Right ventricle myocardium superior (tissue), 1 donor: ENCODE measurements at places on chromosomes 1 and 21.

DNA sequence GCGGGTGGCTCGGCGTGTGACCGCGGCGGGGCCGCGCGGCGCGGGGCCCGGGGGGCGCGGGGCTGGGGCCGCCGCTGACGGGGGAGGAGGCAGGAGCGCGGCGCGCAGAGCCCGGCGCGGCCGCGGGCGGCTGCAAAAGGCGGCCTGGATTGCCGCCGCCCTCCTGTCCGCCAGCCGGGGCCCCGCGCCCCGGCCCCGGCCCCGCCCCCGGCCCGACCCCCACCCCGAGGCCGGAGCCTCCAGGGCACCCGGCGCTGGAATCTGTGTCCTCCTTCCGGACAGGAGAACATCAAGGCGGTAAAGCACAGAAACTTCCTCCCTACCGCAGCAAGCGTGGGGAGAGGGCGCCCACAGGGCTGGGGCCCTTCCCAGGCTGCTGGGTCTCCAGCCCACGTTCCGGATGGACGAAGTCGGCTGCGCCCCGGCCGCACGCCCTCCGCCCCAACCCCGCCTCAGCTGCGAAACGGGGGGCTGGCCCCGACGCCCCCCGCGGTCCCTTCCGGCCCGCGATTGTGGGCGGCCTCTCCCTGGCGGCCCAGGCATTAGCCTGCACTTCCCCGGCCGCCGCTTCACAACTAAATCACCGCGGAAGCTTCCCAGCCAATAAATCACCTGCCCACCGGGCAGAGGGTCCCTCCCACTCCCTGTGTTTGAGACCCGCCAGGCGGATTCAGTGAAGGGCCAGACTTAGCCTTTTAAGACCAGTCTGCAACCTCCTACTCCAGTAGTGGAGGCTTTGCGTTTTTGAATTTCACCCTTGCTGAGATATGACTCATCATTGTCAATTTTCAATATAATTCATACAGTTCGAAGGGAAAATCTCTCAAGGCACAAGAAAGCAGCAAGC is 106.0 kb downstream of the SLC45A1 start:
- DNase-seq, result peak; percentile 71

- no peak for DNase-seq
Observed at GRCh38 chr1:3293563-3294080, 160.8 kb upstream of the ARHGEF16 start.

- no peak for DNase-seq
Observed at GRCh38 chr1:59142311-59143132, 154.4 kb upstream of the FGGY start.

- DNase-seq, result no peak
Observed at GRCh38 chr1:25993197-25993951, 4.5 kb downstream of the PAFAH2 start.

- no peak for DNase-seq
Observed at GRCh38 chr1:166489670-166490436, 323.1 kb upstream of the FAM78B start.

DNA sequence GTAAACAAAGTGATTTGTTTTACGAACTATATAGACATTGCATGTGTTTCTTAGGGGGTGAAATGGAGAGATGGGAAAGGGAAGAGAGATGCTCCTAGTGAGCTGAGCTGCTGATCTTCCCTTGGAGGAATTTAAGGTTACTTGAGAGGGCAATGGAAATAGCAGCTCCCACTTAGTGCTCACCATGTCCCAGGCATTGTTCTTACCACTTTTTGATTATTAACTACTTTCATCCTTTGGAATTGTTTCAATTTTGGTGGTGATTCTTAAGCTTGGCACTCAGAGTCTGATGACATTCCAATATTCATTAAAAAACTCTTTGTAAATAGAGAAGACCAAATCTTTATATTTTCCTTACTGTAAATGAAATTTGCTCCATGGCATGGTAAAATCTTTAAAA is 124.9 kb downstream of the ITSN1 start:
- DNase-seq, result no peak

- no peak for DNase-seq
Observed at GRCh38 chr1:234745844-234746797, 136.1 kb upstream of the IRF2BP2 start.

DNA sequence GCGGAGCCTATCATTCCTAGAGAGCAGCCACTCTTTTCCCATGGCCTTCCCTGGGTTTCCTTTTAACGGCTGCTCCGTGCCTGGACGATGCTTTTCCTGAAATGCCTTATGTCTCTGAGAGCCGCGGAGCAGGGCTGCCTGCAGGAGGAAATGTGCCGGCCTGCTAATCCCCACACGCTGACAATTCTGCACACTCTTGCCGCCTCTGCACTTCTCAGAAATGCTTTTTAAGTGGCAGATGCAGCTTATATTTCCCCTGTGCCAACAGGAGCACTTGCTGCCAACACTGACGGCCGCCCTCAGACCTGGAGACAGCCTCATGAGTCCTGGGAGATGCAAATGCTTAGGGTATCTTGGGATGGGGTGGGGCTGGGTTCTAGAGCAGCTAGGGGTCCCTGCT is 253.2 kb downstream of the GRIK3 start:
- no peak for DNase-seq

DNA sequence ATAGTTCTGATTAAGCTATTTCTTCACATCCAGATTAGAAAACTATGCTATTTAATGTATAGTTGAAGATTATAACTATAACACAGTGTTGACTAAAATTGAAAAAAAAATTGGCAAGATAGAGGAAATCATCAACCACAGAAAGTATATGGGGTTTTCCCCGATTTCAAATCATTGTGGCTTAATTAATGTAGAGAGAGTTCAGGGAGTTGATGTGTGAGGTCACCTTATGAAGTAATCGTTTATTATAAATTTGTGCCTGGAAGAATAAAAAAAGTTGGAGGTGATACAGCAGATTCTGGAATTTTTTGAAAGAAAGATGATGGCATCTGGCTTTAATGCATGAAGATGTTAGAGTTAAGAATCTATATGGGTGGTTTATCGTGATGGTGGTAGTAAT is 84.3 kb downstream of the PTGS2 start:
- no peak for DNase-seq

- no peak for DNase-seq
Observed at GRCh38 chr1:220685879-220686278, 4.3 kb upstream of the C1orf115 start.

- DNase-seq, result no peak
Observed at GRCh38 chr1:226872437-226872836, 2.0 kb downstream of the PSEN2 start.

- no peak for DNase-seq
Observed at GRCh38 chr1:7962014-7962335, 464 bp downstream of the PARK7 start.

DNA sequence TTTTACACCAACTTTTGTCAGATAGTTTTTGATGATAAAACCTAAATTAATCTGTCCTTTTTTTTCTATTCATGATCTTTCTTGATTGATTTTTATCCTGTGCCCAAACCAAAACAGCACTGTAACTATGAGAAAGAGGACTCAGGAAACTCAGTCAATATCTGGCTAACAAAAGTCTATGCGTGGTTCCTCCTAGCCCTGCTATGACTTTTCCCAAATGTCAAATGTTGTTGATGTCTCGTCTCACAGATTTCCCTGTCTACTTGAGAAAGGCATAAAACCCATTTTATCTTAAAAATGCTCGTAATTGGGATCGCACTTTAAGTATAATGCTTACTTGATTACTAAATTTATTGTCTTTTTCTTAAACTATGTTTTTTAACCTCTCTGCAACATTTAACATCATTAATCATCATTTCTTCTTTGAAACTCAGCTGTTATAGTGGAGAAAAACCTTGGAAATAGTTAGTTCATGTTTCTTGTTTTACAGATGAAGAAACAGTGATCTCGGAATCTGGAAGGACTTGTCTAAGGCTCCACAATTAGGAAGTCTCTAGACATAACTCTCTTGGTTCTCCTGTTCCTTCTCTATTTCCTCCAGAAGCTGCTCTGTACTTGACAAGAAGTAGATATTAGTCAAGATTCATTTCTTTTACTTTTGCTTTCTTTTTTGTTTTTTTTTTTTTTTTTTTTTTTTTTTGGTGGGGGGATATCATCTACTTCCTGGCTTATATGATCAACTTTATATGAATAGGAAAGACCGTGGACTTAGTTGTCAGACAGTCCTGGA is 26.2 kb upstream of the PTPRC start:
- DNase-seq, result no peak

GRCh38 chr1:109466125-109466451 is 258 bp upstream of the SYPL2 start:
- DNase-seq, result no peak

DNA sequence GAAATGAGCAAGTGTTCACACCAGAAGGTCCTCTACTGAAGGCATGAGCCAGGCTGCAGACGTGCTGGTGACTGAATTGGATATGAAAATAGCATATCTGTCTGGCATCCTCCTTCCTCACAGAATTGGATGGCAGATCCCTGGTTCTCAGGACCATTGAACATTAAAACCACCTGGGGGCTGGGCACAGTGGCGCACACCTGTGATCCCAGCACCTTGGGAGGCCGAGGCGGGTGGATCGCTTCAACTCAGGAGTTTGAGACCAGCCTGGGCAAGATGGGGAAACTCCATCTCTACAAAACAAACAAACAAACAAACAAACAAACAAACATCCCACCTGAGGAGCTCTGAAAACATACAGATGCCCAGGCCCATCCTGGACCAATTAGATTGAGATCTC is 23.4 kb downstream of the TEX35 start:
- no peak for DNase-seq

DNA sequence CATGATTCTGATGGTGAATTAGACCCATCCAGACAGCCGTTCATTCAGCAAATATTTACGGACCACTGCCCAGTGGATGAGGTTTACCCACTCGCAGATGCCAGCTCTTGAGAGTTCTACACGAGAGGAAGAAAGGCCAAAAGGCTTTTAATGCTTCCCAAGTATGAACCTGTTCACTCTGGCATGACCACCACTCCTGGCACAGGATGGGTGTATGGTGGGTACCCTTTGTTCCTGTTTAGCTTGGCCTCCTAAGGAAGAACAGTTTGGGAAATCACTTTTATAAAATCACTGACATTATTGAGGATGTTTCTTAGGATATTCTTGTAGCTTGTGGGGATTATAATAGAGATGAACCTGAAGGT is 67.2 kb downstream of the HMGB4 start:
- no peak for DNase-seq

- no peak for DNase-seq
Observed at GRCh38 chr1:11054666-11055065, 5.2 kb downstream of the SRM start.

- no peak for DNase-seq
Observed at GRCh38 chr21:27315373-27315772, 348.5 kb upstream of the ADAMTS5 start.

GRCh38 chr1:54474310-54475251 is 68.4 kb upstream of the SSBP3 start:
- DNase-seq, result no peak

- peak; percentile 17 for DNase-seq
Observed at GRCh38 chr21:42566524-42567213, 53.0 kb downstream of the SLC37A1 start.

DNA sequence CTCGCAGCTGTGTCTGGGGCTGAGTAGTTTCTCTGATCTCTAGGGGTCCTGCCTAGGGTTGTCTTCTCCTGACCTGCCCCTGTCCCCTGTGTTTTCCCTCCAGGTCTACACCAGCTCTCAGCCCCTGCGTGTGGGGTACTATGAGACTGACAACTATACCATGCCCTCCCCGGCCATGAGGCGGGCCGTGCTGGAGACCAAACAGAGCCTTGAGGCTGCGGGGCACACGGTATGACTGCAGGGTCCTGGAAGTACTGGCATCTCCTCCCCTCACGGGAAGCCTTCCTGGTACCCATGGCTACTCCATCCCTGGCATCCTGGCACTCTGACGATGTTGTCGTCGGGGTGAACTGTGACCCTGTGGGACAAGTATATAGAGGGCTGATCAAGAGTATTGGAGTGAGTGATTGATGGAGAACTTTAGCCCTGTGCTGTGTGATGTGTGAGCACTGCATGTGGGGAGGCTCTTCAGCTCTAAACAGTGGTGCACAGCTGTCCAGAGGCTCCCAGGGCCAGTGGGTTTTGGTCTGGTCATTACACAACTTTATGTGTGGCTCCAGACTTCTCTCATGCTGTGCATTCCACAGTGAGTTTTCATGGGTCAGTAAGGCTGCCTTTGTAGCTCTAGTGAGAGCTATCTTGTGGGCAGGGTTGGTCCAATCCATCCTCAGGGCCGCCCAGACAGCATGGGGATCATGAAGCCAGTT is 14.4 kb downstream of the FAAH start:
- DNase-seq, result no peak

DNA sequence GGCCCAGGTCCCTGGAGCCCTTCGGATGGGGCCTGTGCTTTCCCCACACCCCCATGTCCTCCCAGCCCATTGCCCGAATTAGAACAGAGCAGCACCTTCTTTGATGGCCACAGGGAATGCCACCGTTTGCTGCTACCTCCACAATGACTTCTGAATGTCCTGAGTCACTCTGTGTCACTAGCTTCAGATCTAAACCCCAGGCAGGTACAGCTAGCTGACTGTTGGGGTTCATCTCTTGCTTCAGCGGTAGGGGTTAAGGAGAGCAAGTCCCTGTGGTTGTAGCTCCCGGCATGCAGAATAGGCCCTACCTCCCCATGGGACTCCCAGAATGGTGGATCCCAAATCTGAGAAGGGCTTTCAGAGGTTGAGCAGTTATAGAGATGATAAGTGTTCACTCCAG is 291.1 kb upstream of the POU3F1 start:
- DNase-seq, result no peak

- no peak for DNase-seq
Observed at GRCh38 chr1:224348137-224348536, 8.5 kb upstream of the CNIH4 start.

DNA sequence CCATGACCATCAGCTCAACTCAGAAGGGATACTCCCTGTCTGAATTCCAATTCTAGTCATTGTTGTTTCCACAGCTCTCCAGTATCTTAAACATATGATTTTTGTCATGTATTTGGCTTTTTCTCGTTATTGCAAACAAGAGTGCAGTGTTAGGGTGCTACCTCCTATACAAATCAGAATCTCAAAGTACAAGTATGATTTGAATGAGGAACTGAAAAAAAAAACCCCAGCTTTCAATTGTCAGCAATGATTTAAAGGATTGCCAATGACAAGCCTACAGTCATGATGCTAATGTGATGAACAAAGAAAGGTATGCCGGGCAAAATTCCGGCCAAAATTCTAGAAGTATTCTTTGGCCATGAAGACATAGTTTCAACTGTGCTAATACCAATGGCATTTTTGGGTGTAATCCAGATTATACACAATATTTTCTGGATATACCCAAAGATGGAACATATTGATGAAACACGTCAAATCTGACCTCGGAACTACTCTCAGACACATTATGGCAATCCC is 14.9 kb downstream of the TMEM35B start:
- DNase-seq, result no peak
